ENCODE measurements at places on chromosomes 4 and X. TPM values are rescaled to one million over a fixed set of nuclear protein-coding genes. Genes with fewer than 3 reads are reported as not detected.

The CSN1S1 gene
- total RNA-seq: not detected

The MAGIX gene
- 0.84 TPM for total RNA-seq

The TXK gene
- not detected for total RNA-seq

GRCh38 chrX:41066391-41066790 lies 18.9 kb upstream of the USP9X start:
- no peak for DNase-seq

GRCh38 chr4:183392377-183392776 lies 52.1 kb upstream of the CDKN2AIP start:
- no peak for DNase-seq

DNA sequence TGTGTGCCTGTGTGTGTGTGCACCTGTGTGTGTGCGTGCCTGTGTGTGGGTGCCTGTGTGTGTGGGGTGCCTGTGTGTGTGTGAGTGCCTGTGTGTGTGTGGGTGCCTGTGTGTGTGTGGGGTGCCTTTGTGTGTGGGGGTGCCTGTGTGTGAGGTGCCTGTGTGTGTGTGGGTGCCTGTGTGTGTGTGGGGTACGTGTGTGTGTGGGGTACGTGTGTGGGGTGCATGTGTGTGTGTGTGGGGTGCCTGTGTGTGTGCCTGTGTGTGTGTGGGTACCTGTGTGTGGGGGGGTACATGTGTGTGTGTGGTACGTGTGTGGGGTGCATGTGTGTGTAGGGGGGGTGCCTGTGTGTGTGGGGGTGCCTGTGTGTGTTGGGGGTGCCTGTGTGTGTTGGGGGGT lies 73.4 kb upstream of the HGFAC start:
- DNase-seq: no peak

- DNase-seq: no peak
Measured at GRCh38 chr4:80094191-80094590, 21.2 kb upstream of the ANTXR2 start.

GRCh38 chr4:89514811-89515210 lies 207.2 kb upstream of the GPRIN3 start:
- DNase-seq: no peak

GRCh38 chrX:39875834-39876628 lies 221.7 kb downstream of the BCOR start:
- DNase-seq: peak; percentile 30

GRCh38 chr4:182560358-182560757 lies 317.2 kb downstream of the TENM3 start:
- DNase-seq: no peak

DNA sequence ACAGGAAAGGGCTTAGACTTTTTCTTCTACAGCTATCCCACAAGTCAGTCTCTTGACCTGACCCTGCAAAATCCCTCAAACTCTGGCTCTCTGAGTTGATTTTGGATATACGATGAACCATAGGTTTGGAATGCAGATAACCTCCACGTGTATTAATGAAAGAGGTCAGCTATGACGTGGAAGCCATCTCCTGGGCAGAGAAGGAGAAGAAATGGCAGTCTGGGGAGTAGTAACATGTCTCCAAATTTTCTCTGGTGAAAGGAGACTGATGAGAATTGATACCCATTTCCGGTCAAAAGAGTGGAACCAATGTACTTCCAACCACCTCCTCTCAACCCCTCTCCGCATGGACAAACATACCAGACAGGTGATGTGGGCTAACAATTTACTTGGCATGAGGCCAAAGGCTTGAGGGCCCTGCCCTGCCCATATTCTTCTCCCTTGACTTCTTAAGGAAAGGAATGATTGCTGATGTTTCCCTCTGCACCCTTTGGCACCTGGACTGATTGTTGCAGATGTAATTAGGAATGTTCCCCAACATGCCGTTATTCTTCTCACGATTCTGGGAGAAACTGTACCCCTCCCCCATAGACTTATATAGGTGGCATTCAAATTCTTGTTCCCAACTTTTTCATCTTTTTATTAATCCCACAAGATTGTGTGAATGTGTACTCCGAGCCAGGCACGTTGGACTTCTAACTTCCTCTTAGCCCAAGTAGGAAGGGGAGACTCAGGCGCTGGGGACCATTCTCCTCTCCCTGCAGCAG lies 580 bp upstream of the PLS3 start:
- DNase-seq: peak; percentile 72

GRCh38 chr4:84957514-84958420 lies 8.7 kb downstream of the WDFY3 start:
- DNase-seq: no peak

GRCh38 chr4:4667622-4668081 lies 125.8 kb upstream of the STX18 start:
- DNase-seq: no peak

GRCh38 chr4:11602606-11603340 lies 174.1 kb upstream of the HS3ST1 start:
- DNase-seq: peak; percentile 28

Measured in MCF 10A (cell line).